Astrocyte of the cerebellum (primary cell): ENCODE measurements at places on chromosomes 5 and 9.

- DNase-seq: no peak
Observed at GRCh38 chr5:119200795-119201194, 129.9 kb downstream of the DMXL1 start.

GRCh38 chr5:124650951-124651662 is 95.3 kb downstream of the ZNF608 start:
- DNase-seq: no peak

GRCh38 chr5:131536850-131537448 is 98.1 kb downstream of the RAPGEF6 start:
- DNase-seq: no peak

DNA sequence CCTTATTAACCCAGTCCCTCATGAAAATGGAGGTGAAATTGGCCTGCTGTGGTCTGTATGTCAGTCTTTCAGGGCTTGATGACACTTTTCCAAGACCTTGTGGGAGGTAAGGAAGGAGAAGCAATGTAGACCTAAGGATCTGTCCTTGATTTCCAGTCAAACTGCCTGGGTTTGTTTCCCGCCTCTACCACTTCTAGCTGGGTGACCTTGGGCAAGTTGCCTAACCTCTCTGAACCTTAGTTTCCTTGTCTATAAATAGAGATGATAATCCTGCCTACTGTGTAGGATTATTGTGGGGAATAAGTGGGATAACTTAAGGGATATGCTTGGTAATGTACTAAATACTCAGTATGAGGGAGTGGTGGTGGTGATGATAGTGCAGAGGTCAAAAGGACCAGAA is 59.7 kb downstream of the PPARGC1B start:
- DNase-seq: no peak

DNA sequence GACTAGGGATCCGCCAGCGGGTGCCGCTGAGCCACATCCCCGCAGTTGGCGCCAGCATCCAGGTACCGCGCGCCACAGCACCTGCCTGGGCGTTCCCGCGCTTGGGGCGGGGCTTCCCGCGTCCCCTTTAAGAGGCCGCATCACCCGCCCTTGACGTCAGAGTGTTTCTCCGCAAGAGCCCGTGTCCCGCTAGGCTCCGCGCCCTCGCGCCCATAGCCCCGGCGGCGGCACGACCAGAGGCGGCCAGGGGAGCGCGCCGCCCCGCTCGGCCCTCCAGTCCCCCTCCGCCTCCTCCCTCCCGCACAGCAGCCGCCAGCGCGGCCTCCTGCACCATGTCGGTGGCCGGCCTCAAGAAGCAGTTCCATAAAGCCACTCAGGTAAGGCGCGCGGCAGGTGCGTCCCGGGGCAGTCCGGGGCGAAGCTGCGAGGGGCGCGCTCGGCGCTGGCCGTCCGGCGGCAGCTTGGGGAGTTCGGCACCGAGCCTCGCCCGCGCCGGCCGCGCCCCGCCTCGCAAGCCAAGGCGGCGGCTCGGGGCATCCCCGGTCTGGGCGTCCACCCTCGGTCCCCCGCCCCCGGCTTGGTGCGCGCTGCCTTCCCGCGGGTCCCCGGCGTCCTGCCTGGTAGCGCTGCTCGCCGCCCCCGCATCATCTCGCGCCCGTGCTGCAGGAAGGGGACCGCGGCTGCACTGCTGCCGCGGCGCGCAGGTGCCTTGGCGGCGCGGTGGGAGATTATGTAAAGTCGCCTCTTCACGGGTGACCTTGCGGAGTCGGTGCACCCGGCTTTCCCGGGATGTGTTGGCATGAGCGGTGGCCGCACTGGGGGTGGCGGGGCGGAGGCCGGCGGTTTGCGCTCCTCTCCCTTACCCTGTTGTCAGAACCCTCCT is at the start of gene SH3GL2:
Gene SH3GL2 (plus strand): TSS at position 156 of the 883 bp plus-strand sequence.
- DNase-seq: no peak

GRCh38 chr9:100308965-100309564 is 43.7 kb downstream of the TEX10 start:
- DNase-seq: no peak

GRCh38 chr5:136423944-136424606 is 58.7 kb upstream of the TRPC7 start:
- DNase-seq: no peak

DNA sequence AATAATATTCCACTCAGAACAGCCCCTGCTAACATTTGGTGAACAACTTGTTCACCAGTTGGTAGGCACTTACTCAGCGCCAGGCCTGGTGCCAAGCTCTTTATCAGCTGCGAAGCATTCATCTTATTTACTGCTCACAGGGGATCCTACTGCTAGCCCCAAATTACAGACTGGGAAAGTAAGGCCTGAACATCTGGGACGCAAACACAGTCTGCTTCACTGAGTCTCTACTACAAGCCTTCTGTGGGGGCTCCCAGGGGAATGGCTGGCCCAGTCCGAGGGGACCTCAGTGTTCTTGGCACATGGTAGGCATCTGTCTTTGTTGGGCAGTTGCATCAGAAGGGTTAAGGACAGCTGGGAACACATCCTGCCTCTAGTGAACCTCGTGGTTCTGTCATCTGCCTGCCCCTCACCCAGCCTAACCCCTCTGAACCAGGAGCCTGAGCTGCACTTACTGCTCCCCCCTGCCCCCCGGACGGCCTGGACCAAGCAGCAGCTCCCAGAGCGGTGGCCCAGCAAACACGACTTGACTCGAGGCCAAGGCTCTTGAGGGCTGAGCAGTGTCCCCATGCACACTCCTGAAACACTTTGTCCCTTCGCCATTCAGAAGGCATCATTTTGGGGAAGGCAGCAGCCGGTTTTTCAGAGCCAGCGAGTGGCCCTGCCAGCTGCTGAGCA is at the start of gene PHYHD1:
Gene PHYHD1 (plus strand): TSS at position 602 of the 678 bp plus-strand sequence. CDS start 1,342 bp downstream, outside the sequence.
- no peak for DNase-seq

DNA sequence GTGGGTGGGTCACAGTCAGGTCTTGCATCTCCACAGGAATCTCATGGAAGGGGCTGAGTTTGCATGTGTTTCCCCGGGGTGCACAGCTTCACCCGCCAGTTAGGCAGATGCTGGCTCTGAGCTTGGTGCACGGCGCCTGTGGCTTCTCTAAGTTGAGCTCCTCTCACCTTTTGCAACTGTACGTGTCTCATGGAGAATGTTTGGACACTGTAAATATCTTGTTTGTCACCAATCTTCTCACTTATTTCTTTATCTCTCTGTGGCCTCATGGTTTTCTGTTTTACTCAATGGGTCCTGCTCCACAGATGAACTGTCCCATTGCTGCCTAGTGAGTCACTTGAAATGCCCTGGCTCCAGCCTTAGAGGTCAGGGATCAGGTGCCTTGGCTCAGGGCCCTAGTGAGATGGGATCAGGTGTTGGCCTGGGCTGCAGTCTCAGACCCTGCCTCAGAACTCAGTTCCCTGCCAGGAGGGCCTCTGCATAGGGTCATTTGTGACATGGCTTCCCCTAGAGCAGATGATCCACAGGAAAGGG is 61.6 kb downstream of the WNK2 start:
- no peak for DNase-seq

DNA sequence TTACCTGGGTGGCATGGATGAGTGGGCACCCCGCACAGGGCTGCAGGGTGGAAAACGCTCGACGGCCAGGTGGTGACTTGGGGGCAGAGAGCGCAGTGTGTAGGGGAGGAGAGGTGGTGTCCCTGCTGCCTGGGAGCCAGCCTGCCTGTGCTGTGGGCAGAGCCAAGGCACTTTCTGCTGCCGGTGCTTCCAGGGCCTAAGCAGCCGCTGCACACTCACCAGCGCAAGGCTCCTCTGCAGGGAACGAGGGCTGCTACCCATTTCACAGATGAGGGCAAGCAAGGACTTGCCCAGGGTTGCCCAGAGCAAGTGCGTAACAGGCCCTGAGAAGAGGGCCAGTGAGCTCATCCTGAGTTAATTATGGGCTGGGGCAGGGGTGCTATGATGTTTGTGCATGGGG is 62.5 kb downstream of the CRB2 start:
- no peak for DNase-seq

DNA sequence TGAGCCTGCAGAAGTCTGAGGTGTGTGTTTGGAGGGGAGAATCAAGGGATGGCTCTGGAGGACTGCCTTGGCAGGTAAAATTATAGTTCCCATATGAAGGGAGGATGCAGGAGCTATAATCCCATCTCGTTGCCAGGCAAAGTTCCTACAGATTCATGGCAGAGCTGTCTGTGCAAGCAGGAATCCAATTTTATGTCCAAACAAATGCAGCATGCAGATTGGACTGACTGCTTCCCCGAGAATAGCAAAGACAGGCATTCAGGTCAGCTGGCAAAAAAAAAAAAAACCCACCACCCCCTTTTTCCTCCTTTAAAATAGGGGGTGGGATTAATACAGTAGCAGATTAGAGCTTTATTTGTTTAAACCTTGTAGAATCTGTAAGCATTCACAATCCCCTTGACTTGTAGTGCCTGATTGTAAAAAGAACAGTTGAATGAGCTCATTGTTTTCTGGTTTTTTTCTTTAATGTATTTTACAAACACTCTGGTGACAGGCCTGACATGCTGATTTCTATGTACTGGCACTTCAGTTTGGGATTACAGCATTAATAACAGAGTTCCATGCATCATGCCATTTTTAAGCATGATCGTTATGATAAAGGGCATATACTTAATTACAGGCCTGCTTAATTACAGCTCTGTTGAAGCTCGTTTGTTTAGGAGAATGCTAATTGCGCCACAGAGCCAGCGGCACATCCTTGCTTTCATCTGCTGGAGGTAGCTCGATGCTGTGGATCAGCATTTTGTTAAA is 141.4 kb upstream of the LMX1B start:
- no peak for DNase-seq
